ENCODE measurements at places on chromosomes 2 and 18.

- DNase-seq = no peak
Measured at GRCh38 chr2:188279093-188279445, 12.6 kb upstream of the GULP1 start.

DNA sequence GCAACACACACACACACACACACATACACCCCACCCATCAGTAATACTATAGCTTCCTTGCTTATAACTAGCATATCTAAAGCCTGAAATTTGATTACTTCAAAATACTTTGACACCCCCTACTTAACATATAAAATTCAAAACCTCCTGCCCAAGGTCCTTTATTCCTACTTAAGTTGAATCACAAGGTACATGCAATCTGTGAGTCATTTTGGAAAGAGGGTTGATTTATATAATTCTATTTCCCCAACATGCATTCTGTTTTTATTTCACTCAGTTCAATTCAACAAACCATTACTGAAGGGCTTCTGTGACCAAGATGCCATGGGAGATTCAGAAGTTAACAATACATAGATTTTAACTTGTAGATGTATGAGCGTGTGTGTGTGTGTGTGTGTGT, 420.7 kb downstream of the METTL4 start:
- DNase-seq = no peak

- no peak for DNase-seq
Measured at GRCh38 chr2:95346738-95347671, 49.9 kb downstream of the KCNIP3 start.

DNA sequence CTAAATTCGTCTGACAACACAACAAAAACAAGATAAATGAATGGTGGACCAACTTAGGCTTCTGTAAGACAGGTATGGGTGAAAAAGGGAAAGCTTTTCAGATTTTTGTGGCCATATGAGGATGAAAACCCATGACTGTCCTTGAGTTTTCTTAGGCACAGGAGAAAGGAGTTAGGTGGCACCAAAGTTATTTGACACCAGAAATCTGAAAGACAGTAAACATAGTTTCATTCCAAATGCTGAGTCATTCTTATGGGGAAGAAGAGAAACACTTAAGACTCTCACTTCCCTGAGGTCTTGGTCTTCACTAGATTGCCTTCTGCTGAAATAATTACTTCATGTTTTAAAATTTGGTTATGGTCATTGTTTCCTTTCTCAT, 5.2 kb upstream of the GPD2 start:
- no peak for DNase-seq

GRCh38 chr18:58552057-58552461, 76.8 kb downstream of the ALPK2 start:
- no peak for DNase-seq

GRCh38 chr18:31619291-31619690, 27.6 kb downstream of the TTR start:
- no peak for DNase-seq

DNA sequence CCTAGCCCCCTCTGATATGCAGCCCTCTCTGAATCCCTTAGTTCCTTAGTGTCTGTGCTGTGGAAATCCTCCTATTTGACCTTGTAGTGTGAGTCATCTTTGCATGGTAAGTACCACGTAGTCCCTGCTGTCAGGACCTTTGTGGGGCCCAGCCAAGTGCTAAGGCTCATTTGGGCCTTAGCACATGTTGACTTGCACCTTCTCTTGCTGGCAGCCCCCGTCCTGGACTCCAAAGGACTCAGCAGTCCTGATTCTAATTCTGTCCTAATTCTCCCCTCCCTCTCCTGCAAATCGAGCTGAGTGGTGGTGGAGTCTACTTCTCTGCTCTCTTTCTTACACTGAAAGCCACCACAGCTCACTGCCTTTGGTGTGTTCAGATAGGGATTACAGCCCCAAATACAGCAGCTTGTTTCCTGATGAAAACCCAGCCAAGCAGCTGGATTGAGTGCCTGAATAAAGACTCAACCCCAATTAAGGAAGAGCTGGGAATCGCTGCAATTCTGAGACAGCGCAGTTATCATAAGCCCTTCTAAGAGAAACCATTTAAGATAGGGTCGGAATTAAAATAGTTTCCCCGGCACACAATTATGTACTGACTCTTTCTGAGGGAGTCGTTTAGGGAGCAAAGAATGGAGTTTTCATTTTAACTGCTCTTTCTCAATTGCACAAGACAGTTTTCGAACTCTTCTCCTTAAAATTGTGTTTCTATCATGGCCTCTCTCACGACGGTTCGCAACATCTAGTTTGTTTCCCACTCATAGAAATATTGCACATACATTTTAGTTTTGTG, 215.6 kb upstream of the TNP1 start:
- no peak for DNase-seq

GRCh38 chr2:15348045-15348444, 213.1 kb downstream of the NBAS start:
- DNase-seq = no peak
